ENCODE measurements at places on chromosomes 16 and 17.
A peak's percentile ranks its signal among the peaks of the same experiment; 100 is the strongest.

DNA sequence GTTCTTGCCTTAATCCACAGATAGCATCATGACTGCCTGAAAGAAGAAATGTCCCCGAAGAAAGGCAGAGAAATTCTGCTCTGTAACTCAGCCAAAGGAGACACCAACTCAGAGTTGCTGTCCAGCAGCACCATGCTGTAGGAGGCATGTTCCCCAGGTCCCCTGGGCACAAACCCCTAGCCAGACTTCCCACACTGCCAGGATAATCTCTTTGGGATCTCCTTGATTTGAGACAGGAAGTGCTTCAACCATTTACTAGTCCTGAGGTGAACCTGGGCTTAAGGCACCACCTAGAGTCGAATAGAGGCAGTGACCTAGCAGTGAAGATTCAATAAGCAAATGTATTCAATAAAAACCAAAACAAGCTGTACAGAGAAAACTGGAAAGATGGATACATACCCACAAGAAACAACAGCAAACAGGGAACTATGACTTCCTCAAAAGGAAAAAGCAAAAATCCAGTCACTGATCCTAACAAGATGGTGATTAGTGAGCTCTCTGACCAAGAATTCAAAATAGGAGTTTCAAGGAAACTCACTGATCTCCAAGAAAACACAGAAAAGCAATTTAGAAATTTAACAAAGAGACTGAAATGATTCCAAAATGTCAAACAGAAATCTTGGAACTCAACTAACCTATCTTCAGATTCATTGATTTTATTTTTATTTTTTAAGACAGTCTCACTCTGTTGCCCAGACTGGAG lies 5.7 kb downstream of the OR4D2 start:
- DNase-seq: no peak

- no peak for DNase-seq
Measured at GRCh38 chr17:266219-266618, 84.8 kb upstream of the DOC2B start.

- peak; percentile 59 for DNase-seq
Measured at GRCh38 chr17:42525221-42525620, 10.8 kb upstream of the NAGLU start.

DNA sequence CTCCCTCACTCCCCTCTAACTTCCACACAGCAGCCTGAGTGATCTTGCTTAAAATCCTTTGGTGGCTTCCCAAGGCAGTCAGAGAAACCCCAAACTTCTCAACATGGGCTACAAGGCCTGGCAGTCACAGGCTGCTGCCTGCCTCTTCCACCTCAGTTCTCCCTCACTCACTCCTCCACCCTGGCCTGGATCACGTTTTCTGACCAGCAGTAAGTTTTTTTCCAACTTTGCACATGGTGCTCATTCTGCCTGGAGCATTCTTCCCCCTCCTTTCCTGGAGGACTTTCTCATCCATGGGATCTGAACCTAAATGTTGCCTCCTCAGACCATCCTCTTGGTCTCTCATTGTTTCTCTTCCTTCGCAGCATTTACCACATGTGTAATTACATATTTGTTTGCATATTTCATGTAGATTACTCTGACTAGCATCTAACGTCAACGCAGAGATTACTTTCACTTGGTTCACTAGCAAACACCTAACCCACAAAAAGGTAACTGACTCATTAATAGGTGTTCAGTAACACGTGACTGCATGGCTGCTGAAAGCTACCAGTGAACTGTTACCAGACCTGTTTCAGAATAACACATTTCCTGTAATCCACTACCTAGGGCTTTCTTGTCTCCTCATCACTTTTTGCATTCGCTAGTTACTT lies 17.1 kb downstream of the GNA13 start:
- no peak for DNase-seq

DNA sequence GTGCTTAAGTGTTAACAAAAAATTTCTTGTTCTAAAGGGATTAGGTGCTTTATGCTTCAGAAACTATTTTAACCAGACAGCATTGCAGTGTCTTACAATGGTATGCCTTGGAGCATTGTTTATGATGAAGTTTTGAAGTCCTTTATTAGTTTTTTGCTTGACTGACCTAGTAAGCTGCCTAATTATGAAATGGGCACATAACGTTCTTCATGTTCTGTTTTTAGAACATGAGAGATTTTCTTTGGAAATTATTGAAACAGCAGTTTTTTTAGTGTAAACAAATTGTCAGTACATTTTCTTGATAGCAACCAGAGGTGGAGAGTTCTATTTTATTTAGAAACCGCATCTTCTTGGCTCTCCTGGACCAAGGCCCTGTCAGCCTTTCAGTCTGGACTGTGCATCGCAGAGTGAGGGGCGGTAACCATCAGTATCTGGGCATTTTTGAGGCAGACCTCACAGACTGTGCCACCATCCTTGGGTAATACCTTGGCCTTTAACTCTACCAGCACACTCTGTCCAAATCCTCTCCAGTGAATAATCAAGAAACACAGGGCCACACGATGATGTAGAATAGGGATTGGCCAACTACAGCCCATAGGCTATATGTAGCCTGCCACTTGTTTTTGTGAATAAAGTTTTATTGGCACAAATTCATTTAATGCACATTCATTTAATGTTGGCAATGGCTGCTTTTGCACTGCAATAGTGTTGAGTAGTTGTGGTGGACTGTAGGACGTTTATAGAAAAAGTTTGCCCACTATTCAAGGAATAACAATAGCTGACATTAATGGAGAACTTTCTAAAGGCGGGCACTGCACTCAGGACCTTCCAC lies 81.1 kb downstream of the VPS35L start:
- DNase-seq: no peak

- DNase-seq: no peak
Measured at GRCh38 chr17:72008236-72008876, 112.5 kb upstream of the SOX9 start.

DNA sequence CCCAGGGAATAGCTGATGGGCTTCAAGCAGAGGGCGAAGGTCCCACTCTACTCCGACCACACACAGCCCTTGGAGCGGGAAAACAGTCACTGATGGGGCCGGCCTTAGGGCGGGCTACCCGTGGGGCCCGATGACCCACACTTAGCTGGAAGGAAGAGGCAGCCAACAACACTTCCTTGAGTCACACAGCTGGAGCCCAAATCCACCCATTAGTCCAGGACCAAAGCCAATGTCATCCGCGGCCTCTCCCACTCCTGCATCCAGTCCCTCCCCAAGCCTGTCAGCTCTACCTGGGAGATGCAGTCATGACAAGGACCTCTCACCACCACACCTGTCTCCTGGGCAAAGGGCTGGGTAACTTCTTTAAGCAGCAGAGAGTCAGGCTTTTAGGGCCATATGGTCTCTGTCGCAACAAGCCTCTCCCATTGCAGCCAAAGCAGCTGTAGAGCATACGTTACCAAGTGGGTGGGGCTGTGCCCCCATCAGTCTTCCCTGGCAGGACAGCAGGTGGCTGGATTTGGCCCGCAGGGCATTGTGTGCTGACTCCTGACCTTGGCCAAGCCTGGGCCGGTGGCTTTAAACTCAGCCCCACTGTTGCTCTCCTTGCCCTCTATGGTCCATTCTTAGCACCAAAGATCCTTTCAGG lies 110.7 kb downstream of the SOCS1 start:
- no peak for DNase-seq

DNA sequence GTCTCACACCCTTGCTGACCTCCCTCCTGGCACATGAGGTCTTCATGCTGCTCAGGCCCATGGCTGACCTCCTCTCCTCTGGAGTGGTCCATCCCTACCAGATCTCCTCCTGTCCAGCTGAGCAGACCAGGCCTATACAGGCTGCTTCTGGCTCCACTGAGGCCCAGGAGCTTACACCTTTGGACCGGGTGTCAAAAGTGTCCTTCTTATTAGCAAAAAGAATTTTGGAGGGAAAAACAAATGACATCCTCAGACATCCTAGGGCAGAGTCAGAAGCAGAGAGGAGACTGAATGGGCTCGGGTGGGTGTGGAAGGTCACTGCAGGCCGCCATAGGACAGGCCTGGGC lies 38.1 kb downstream of the WSB1 start:
- no peak for DNase-seq

DNA sequence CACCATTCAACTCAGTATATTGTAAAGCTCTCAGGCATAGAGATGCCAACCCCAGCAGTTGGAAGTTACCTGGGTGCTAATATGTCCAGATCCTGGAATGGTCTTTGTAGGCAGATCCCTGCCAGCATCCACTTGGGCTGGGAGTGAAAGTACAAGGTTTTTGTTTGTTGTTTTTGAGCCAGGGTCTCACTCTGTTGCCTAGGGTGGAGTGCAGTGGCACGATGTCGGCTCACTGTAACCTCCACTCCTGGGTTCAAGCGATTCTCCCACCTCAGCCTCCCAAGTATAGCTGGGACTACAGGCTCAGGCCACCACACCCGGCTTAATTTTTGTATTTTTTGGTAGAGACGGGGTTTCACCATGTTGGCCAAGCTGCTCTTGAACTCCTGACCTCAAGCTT lies 177.6 kb downstream of the IRF8 start:
- no peak for DNase-seq

DNA sequence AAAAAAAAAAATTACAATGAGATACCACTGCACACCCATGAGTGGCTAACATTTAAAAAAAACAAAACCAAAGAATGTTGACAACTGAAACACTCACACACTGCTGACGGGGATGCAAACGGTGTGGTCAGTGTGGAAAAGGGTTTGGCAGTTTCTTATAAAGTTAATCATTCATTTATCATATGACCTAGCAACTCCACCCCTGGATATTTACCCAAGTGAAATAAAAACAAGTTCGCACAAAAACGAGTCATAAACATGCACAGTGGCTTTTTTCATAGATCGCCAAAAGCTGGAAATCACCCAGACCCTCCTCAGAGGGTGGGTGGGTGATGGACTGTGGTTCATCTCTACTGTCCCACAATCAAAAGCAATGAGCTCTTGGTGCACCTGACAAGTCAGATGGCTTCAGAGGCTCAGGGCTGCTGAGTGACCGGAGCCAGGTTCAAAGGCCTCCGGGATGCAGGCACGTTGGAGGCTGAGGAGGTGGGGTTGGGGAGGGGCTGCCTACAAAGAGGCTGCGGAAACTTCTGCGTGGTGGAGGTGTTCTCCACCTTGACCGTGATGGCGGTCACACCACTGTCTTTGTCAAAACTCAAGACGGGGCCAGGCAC lies 14.2 kb downstream of the RAB40B start:
- no peak for DNase-seq

DNA sequence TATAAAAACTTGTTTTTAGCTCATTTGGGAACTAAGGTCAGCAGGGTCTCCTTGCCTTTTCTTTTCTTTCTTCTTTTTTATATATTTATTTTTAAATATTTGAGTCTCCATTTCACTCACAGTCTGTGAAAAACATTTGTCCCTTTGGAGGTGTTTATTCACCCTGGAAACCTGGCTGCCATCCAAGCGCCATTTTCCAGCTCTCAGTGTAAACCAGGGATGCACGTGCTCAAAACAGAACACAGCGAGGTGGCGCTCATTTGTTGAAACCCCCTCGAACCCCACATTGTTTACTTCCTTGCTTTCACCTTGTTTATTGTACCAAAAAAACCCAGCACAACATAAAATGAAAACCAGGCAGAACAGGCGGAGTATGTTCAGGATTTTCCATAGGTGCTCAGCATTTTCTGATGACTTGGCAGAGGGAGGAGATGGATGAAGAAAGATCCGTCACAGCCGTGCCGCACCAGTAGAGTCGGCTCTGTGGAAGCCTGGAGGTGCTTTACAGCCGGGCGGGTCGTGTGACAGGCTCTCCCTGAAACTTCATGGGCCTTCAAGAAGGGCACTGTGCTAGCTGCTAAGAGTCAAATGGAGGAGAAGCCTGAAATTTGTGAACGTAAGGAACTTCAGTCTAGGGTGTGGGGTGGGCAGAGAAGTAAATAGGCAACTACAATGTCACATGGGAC lies 284.4 kb downstream of the FOXL1 start:
- DNase-seq: no peak

GRCh38 chr16:89924925-89925307 lies 1.8 kb downstream of the TUBB3 start:
- DNase-seq: no peak

- no peak for DNase-seq
Measured at GRCh38 chr17:40315678-40316570, 6.9 kb downstream of the RARA start.

GRCh38 chr17:50056961-50057330 lies 1.0 kb downstream of the ITGA3 start:
- DNase-seq: no peak

- DNase-seq: no peak
Measured at GRCh38 chr16:12220766-12221165, 244.2 kb downstream of the SNX29 start.
